ENCODE measurements at places on chromosomes 5 and 9. TPM values are rescaled to one million over a fixed set of nuclear protein-coding genes. Genes with fewer than 3 reads are reported as not detected.

EDIL3 gene
- polyA plus RNA-seq, result 62.6 TPM

CAVIN4 gene
- 2.3 TPM for polyA plus RNA-seq

MEGF9 gene
- 19.7 TPM for polyA plus RNA-seq

PCDHB5 gene
- polyA plus RNA-seq, result 8.1 TPM

RBM27 gene
- 30.6 TPM for polyA plus RNA-seq

NEURL1B gene
- polyA plus RNA-seq, result 12.4 TPM

RASEF gene
- polyA plus RNA-seq, result 7.0 TPM

ANKRD18A gene
- 3.5 TPM for polyA plus RNA-seq

CMYA5 gene
- 18.8 TPM for polyA plus RNA-seq

FOXD4L6 gene
- not detected for polyA plus RNA-seq

CAPSL gene
- 7.6 TPM for polyA plus RNA-seq

THBS4 gene
- polyA plus RNA-seq, result 19.3 TPM

NR4A3 gene
- 0.45 TPM for polyA plus RNA-seq

NR5A1 gene
- polyA plus RNA-seq, result not detected

GRXCR2 gene
- not detected for polyA plus RNA-seq

FUT7 gene
- polyA plus RNA-seq, result 0.06 TPM

SPINK5 gene
- polyA plus RNA-seq, result 0.42 TPM

FNBP1 gene
- polyA plus RNA-seq, result 51.4 TPM

IL5 gene
- polyA plus RNA-seq, result not detected

FCN1 gene
- 2.6 TPM for polyA plus RNA-seq

LHX2 gene
- not detected for polyA plus RNA-seq

PCDHGA4 gene
- polyA plus RNA-seq, result 2.2 TPM

ZNF618 gene
- polyA plus RNA-seq, result 39.7 TPM

NPR3 gene
- 12.7 TPM for polyA plus RNA-seq

F2R gene
- polyA plus RNA-seq, result 66.3 TPM

SHB gene
- polyA plus RNA-seq, result 14.5 TPM

LCN9 gene
- polyA plus RNA-seq, result not detected

FLT4 gene
- polyA plus RNA-seq, result 24.7 TPM

OSMR gene
- 9.8 TPM for polyA plus RNA-seq

AGXT2 gene
- polyA plus RNA-seq, result 60.4 TPM

FST gene
- 26.6 TPM for polyA plus RNA-seq

LCN2 gene
- polyA plus RNA-seq, result 0.29 TPM

CCDC192 gene
- polyA plus RNA-seq, result 0.95 TPM

DIRAS2 gene
- 7.0 TPM for polyA plus RNA-seq

CTXN3 gene
- not detected for polyA plus RNA-seq

TBC1D2 gene
- polyA plus RNA-seq, result 3.0 TPM

SLC6A7 gene
- polyA plus RNA-seq, result not detected

STC2 gene
- polyA plus RNA-seq, result 1.4 TPM

TAF11L10 gene
- not detected for polyA plus RNA-seq

PLGRKT gene
- polyA plus RNA-seq, result 34.6 TPM

TERT gene
- polyA plus RNA-seq, result 0.17 TPM

CATSPER3 gene
- 0.82 TPM for polyA plus RNA-seq

ITK gene
- polyA plus RNA-seq, result 0.28 TPM

CDX1 gene
- 0.89 TPM for polyA plus RNA-seq

SPATA31D4 gene
- not detected for polyA plus RNA-seq

PTPRD gene
- polyA plus RNA-seq, result 101 TPM

PCDHGB7 gene
- 16.9 TPM for polyA plus RNA-seq

Measured in right renal cortex interstitium (tissue), 3 donors.